Activated CD4-positive, alpha-beta T cell treated with anti-CD3 and anti-CD28 coated beads, Interleukin-2, Interleukin-6, amounts not matched to agents 100 ng/mL and 50 ng/mL, durations not matched to agents 16 hours and 8 hours (primary cell): ENCODE measurements at places on chromosomes 1 and 21.

DNA sequence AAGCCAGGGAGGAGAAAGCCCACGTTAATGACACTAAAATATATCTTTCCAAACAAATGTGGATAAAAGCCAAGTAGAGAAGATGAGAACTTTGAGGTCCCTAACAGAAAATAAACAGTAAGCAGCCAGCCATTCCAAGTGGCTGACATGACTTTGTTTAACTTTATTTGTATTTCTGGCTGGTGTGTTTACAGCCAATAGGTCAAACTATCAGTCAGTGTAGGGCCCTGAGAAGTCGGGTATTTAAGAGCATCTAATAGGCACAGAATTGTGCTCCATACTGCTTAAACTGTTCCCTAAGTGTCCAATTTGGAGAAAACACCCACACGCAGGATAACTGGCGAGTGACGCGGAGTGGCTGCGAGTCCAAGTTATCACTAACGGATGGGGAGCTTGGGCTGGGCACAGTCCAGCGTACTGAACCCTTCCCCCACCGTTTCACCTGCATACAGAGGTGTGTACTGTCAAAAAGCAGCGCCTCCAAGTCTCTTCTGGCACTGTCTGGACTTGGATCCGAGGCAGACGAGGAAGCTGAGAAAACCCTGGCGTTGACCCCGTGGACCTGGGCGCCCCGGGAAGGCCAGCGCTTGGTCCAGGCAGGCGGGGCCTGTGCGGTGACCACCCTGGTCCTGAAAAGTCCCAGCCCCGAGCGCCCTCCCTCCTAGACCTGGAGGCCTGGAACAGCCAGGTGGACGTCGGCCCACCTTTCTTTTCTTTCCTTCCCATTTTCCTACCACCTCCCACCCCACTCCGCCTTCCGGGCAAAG is 662 bp upstream of the LGALS8 start:
- DNase-seq = no peak

GRCh38 chr21:42818328-42818749 is 61.0 kb downstream of the WDR4 start:
- peak; percentile 58 for DNase-seq

DNA sequence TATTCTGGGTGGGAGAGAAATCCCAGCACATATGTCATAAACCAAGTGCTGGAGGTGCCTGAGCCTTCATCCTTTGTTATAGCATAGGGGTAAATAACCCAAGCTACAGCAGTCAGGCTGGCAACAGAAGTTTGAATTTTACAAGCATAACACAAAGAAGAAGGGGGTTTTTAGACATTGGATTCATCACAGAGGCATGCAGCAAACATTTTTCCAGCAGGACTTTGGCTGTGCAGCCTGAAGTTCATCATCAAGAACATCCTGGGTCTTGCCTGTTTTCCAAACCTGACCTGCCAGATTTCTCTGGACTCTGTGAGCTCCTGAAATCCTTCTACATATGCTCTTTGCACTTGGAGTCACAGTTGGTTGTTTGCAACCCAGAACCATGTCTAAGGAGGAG is 16.2 kb downstream of the PTGER3 start:
- DNase-seq = no peak

- DNase-seq = no peak
Observed at GRCh38 chr1:107110326-107110725, 30.5 kb upstream of the NTNG1 start.

- peak; percentile 83 for DNase-seq
Observed at GRCh38 chr1:37486680-37487618, 12.6 kb downstream of the ZC3H12A start.

DNA sequence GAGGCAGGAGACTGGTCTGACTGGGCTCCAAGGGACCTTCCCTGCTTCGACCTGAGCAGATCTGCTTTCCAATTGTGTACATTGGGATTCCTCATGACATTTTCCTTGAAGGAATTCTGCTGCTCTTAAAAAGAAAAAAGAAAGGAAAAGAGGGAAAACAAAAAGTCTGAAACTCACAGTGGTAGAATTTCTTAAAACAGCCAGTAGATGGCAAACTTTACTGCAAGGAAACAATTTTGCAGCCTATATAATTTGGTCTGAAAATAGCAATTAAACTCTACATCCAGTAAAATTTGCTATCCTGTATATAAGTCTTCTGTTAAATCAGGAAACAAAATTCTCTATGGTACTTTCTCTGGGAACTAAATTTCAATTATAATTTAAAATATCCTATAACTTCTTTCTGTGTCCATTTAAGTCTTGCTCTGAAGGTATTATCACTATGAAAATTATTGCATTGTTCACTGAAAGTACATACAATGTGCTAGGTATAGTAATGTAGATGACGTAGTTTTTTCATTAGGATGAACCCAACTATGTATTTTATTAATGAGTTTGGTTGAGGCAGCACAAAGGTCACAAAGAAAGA is 59.8 kb downstream of the CRB1 start:
- no peak for DNase-seq

- peak; percentile 29 for DNase-seq
Observed at GRCh38 chr1:59926381-59927123, at the start of gene CYP2J2. Gene CYP2J2, minus strand, starts transcription at chr1:59926773. Its CDS starts 27 bp downstream, at chr1:59926746.

DNA sequence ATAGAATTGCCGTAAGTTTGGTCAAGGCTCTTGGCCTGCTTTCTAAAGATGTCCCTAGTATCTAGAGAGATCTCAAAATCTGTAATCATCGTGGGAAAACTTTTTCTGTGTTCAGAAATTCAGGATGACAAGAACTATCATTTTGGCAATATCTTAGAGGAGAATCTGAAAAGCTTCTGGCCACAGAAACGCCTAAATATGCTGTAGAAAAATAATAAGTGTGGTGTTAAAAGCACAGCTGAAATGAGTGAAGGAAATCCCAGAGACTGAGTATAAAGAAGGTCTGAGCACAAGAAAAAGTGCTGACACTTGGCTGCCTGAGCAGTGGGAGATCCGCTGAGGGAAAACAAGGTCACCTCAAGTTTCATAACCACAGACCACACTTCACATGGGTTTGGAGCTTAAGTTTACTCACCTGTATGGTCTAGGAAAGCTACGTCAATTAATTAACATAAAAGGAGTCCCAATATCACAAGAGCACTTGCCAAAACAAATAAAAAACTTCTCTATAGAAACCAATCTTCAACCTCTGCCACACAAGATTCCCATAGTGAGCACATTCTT is 235.2 kb upstream of the IRF2BP2 start:
- peak; percentile 73 for DNase-seq

GRCh38 chr21:39073717-39074116 is 109.5 kb downstream of the PSMG1 start:
- DNase-seq = no peak

- DNase-seq = no peak
Observed at GRCh38 chr1:52239708-52240001, 97.8 kb downstream of the ZFYVE9 start.

- no peak for DNase-seq
Observed at GRCh38 chr1:25651824-25652741, 35.5 kb downstream of the MAN1C1 start.

- DNase-seq = peak; percentile 36
Observed at GRCh38 chr1:9716404-9717192, 65.1 kb downstream of the PIK3CD start.

- no peak for DNase-seq
Observed at GRCh38 chr1:220462752-220463151, 65.2 kb upstream of the MARK1 start.

GRCh38 chr1:2239384-2239985 is 11.4 kb downstream of the SKI start:
- DNase-seq = no peak

GRCh38 chr1:155168456-155169210 is 4.5 kb downstream of the KRTCAP2 start:
- DNase-seq = no peak

DNA sequence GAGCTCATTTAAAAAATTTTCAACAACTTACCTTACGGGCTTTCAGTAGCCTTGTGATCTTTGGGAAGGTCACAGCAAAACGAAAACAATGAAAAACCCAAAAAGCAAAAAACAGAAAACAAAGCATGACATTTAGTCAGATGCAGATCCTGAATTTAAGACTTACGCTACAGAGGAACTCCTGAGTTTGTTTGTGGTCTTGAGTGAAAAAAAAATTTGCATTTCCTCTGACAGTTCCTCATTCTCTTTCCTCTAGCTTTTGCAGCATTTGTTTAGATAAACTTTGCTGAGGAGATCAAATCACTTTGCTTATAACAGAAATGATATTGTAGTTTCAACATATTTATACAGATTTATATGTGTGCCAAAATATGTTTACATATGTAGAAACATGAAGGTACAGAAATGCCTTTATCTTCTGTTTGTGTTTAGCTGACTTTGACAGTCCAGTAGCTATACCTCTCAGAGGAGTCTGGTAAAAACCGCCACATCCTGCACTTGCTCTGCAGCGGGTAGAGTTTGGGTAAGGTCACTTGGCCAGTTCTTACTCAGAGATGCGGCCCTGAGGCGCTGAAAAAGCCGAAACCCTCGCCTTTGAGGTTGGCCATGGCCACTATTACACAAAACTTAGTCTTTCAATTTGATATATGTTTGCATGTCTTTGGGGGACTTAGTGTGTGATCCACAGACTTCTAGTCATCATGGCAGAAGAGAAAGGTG is 142.5 kb downstream of the TNR start:
- peak; percentile 46 for DNase-seq

DNA sequence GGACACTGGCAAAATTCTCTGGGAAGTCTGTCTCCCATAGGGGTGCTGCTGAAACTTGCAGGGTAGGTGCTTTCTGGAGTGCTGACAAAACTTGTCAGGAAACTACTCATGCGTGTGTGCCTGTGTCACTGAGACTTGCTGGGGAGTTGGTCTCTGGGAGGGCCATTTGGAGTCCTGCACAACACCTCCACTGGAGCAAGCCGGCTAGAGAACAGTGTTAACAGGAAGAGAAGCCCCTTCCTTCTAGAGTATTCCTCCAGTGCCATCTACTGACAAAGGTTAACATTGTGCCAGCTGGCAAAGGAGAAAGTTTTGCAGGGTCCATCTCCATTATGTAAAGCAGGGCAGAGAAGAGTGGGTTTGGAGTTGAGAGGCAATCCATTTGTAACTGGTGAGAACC is 30.0 kb downstream of the ZMYM4 start:
- DNase-seq = peak; percentile 13

DNA sequence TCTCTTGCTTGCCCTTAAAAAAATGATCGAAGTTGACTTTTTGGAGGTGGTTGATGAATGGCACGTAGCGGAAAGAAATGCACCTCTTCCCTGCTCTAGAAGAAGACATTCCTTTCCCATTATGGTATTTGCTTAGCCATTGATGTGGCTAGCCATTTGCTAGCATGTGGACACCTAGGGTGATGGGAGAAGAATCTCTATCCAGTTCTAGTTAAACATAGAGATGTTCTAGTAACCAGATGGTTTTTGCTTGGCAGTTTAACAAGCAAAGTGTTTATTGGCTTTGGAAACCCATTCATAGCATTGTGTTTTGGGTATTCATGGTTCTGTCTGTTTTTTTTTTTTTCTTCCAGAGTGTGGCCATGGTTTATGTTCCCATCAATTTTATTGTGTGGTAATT is 78.9 kb downstream of the KCNJ6 start:
- DNase-seq = no peak

DNA sequence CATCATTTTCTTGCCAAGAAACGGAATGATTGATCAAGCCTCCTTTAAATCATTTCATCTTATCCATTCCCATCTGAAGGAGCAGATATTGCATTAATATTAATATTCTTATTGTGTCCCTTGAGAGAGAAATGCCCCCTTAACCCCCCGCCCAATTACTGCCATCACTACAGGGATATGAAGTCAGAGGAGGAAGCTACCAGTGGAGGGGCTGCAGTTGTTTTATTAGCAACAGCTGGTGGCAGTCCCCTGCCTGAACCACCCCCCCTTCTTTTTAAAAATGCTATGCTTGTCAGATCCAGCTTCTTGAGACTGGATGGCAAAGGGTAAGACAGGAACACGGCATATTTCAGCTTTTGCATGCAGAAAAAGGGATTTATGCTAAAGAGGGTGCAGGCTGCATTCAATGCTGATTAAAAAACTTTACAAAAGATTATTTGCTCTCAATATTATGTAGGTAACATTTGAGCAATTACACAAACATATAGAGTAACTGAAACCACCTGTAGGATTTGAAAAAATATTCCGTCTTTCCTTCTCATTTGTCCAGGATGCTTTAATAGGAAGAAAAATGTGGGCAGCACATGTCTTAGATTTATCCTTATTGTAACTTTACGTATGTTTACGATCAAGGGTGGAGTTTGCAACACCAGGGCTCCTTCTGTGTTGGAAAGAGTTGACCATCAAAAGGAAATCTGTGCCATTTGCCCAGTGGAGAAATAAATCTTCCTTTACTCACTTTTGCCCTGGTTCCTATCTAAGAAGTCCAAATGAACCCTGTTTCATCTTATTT is 77.7 kb downstream of the ZBTB18 start:
- DNase-seq = no peak

GRCh38 chr1:6807782-6808181 is 22.5 kb downstream of the CAMTA1 start:
- DNase-seq = no peak

DNA sequence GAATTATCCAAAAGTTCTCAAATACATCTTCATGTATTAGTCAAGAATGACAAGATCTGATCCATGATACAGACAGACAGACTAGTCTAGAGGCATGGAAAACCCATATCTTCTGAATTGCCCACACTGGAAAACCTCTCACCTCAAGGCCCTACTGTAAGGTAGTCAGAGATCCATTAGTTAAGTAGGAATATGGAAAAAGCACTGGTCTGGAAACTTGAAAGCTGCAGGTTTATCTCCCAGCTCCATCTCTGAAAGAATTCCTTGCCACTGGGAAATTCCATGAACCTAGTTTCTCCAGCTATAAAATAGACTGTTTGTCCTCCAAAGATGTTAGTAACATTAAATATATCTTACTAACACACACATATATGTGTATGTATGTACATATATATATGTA is 169.2 kb downstream of the AKT3 start:
- no peak for DNase-seq

DNA sequence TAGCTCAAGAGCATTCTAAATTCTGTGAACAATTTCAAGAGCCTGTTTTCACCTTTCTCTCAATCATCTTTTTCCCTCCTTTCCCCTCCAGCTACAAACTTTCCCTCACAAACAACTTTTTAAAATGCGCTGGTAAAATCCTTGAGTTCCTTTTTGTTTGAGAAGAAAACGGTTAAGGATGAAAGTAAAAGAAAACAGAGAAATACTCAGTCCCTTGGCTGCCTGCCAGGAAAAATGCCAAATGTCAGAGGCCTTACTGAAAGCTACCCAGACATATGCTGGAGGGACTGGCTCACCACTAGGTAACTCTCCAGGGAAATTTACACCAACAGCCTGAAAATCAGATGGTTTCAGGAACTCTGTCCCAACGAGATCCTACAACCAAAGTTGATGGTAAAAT is 11.0 kb upstream of the SERBP1 start:
- DNase-seq = no peak

DNA sequence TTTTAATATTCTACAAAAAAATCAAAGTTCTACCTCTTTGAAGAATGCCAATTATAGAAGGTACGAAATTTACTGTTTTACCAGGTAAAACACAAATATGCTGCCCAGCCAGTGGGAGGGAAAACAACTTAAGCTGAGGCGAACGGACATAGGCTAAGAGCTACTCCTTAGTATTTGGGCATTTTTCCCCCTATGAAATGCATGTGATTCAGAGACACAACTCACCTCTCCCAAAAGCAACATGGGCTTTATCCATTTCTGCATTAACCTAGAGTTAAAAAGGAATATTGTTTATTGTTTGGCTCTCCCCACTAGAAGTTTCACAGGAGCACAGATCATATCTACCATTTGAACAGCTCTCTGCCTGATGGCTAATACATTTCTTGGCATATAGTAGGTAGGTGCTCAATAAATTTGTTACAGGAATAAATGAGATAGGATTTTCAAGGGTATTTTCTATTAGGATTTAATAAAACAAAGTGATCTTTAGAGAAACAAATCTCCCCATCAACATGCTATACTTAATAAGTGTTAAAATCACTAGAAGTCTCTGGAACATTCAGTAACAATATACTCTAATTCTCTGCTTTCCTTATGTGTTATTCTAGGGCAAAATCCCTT is 2.4 kb upstream of the SORT1 start:
- no peak for DNase-seq
